NCI-H1105 treated with DMSO at 0.1 percent for 48 hours (cell line): ENCODE measurements at places on chromosomes 7 and 10.

DNA sequence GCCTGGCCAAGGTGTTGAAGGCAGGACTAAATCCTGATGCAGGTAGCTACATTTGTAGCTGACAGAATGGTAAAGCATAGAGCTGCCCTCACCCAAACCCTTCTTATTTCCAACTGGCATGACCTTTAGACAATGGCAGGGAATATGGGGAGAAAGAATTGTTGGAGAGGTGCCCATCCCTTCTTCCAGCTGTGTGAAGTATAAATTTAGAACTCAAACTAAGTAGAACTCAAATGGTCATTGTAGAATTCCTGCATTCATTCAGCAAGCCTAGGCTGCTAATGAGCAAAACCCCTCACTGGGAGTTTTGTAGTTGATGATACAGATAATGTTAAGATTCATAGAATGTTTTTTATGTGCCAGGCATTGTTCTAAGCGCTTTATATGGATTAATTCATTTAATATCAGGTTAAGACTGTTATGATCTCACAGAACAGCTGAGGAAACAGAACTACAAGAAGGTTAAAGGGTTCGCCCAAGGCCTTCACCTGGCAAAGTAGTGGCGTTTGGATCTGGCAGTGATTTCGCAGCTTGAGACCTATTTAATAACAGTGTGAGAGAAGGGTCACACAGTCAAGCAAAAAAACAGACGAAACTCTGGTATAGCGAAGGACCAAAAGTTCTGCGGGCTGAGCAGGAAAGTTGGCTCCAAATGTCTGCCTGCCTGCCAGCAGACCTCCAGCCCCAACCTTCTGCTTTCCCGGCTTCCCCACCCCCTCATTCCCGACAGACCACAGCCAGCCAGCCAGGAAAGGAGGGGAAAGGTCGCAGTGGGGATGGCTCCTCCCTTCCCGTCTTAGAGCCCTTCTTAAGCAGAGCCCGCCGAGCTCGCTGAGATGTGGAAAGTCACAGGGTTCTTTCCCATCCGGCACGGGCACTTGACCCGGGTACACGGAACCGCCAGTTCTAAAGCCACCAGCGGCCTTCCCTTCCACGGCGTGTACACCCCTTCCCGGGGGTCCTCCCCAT lies 1.6 kb upstream of the HILPDA start:
- no peak for DNase-seq

- DNase-seq: no peak
Observed at GRCh38 chr10:30284865-30285594, 64.0 kb downstream of the MTPAP start.

DNA sequence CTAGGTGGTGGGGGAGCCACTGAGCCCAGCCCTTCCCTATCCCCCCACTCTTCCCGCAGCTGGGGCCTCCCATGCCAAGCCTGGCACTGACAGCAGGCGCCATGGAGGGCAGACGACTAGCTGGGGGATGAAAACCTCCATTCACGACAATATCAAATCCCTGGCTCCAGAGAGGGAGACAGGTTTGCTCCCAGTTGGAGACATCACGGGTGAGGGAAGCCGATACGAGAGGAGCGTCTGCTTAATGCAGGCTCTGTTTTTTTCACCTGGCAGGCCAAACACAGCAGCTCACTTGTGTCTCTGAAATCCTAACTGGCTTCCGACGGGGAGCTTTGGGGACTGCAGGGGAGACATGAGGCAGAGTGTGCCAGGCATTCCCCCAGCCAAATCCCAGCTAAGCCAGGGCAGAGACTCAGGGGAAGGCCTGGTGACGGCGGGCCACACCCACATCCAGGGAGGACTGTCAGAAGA lies 307.4 kb upstream of the ZMIZ1 start:
- no peak for DNase-seq

GRCh38 chr7:122597277-122597676 lies 101.6 kb downstream of the RNF133 start:
- DNase-seq: no peak

DNA sequence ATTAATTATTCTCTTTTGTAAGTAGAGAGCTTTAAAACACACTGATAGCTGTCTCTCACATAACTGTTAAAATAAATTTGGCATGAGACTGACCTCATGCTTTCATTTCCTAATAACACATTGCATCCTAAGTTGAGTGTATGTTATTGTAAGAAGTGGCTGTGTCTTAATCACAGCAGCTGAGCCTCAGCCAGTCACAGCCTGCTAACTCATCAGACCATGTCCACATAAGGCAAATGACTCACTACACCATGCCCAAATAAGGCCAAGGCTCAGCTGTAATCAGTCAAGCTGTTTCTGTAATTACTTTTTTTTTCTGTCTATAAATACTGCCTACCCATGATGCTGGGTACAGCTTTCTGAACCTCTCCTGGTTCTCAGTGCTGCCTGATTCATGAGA lies 860.9 kb downstream of the XPNPEP1 start:
- no peak for DNase-seq
